Right lobe of liver (tissue), 6 donors: ENCODE measurements at places on chromosomes 3 and 15. TPM values are rescaled to one million over a fixed set of nuclear protein-coding genes. Genes with fewer than 3 reads are reported as not detected.

The ITIH3 gene
- total RNA-seq, result 742 TPM

The ALDH1A3 gene
- 6.8 TPM for total RNA-seq

The ANKDD1A gene
- total RNA-seq, result 0.32 TPM

The CCDC9B gene
- total RNA-seq, result 4.8 TPM

The RBPMS2 gene
- total RNA-seq, result 6.9 TPM

The NPAP1 gene
- total RNA-seq, result 0.02 TPM

The KIF15 gene
- 0.37 TPM for total RNA-seq

The CCR8 gene
- total RNA-seq, result not detected

The C2CD4A gene
- 0.53 TPM for total RNA-seq

DNA sequence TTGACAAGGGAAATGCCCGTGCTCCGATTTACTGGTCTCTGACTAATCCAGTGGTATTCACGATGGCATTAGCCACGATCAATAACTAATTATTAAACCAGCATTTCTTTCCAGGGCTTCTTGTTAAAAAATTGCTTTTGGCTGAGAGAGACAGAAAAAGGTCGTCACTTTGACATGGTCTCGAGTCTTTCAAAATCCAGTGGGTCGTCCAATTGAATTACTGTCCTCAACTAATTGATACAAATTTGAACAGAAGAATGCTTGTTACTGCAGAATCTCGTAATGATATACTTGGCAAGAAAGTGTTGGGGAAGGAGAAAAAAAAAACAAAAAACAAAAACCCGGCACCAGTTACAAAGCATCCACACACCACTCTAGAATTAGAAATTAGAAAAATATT, 318.4 kb downstream of the NR2F2 start:
- DNase-seq, result no peak
- no peak overlapping the region for H3K27ac ChIP-seq
- no peaks in the 10 kb centered on the region for H3K4me1 ChIP-seq
- H3K27me3 ChIP-seq, result no peaks in the 10 kb centered on the region

- DNase-seq, result no peak
- H3K36me3 ChIP-seq, result no peaks in the 10 kb centered on the region
- H3K4me1 ChIP-seq, result no peaks in the 10 kb centered on the region
- H3K27ac ChIP-seq, result no peak overlapping the region
- no peak overlapping the region for H3K4me3 ChIP-seq
- H3K27me3 ChIP-seq, result no peaks in the 10 kb centered on the region
Observed at GRCh38 chr3:31079689-31080088, 185.2 kb upstream of the GADL1 start.

DNA sequence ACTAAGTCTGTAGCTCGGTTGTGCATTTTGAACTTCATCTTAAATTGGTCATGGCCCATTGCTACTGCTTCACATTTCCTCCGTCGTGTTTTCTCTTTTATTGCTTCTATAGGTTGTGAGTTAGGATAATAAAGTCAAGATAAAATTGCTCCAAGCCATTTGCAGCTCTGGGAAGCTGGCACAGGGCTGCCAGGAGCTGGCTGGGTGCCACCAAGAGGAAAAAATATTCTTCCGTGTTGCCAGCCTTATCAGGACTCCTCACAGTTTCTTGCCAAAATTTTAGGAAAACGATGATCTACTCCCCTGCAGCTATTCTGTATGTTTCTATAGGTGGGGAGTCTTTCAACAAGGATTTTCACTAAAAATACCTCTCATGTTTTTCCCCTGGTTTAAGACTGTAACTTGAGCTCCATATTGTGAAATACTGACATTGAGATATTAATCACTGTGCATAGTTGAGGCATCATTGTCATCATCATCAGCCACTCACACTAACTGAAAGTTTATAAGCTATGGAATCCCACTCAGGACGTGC, 55.4 kb upstream of the PIAS1 start:
- H3K27ac ChIP-seq, result no peak overlapping the region
- no peaks in the 10 kb centered on the region for H3K36me3 ChIP-seq
- no peak overlapping the region for H3K4me3 ChIP-seq
- no peak for DNase-seq
- H3K27me3 ChIP-seq, result no peaks in the 10 kb centered on the region
- H3K4me1 ChIP-seq, result no peaks in the 10 kb centered on the region

GRCh38 chr3:174859756-174860155, 622 bp downstream of the NAALADL2 start:
- no peaks in the 10 kb centered on the region for H3K36me3 ChIP-seq
- peak overlapping the region; percentile 34 for H3K4me3 ChIP-seq
- H3K27ac ChIP-seq, result peak overlapping the region; percentile 72
- H3K27me3 ChIP-seq, result no peaks in the 10 kb centered on the region
- peaks cover 23% of the 10 kb centered on the region for H3K4me1 ChIP-seq

GRCh38 chr3:194255252-194256039, 95.7 kb downstream of the CPN2 start:
- H3K36me3 ChIP-seq, result no peaks in the 10 kb centered on the region
- peak; percentile 67 for DNase-seq
- no peaks in the 10 kb centered on the region for H3K27me3 ChIP-seq
- peak overlapping the region; percentile 22 for H3K27ac ChIP-seq
- H3K4me1 ChIP-seq, result no peaks in the 10 kb centered on the region

DNA sequence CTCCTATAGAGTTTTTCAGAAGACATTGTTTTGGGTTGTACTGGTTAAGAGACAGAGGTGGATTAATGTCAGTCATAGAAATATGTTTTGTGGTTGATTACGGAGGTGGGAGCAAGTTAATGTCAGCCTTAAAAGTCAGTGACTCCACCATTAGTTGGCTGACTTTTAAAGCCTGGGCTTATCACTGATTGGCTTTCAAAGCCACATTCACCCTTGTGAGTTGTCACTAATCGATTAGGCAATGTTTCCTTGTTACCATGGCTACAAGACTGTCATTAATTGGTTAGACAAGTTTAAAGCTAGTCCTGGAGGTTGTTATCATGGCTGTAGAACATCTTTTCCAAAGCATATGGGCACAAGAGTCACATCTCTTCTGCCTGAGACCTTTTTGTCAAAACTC, 73.0 kb downstream of the NEO1 start:
- no peak for DNase-seq
- H3K27ac ChIP-seq, result no peak overlapping the region
- H3K4me3 ChIP-seq, result no peak overlapping the region
- H3K36me3 ChIP-seq, result no peaks in the 10 kb centered on the region
- H3K27me3 ChIP-seq, result no peaks in the 10 kb centered on the region
- no peaks in the 10 kb centered on the region for H3K4me1 ChIP-seq

DNA sequence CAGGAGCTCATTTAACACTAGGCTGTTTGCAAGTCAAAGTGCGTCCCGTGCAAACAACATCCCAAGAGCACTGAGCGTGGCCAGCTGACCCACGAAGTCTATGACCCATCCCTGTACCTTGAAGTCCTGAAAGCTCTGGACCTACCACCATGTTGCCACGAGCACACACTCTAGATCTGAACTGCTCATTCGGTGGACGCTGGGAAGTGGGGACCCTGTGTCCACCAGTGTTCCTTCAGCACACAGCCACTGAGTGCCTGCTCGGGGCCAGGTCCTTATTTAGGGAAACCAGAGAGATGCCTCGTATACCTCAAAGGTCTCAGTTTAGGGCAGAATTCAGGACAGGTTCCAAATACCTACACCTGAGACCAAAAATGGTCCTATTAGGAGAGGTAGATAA, 236.9 kb downstream of the XXYLT1 start:
- peak overlapping the region; percentile 12 for H3K27ac ChIP-seq
- no peaks in the 10 kb centered on the region for H3K4me1 ChIP-seq
- H3K4me3 ChIP-seq, result no peak overlapping the region
- no peaks in the 10 kb centered on the region for H3K36me3 ChIP-seq
- DNase-seq, result no peak
- H3K27me3 ChIP-seq, result no peaks in the 10 kb centered on the region

GRCh38 chr3:120858521-120858920, 49.5 kb upstream of the STXBP5L start:
- H3K4me1 ChIP-seq, result no peaks in the 10 kb centered on the region
- no peaks in the 10 kb centered on the region for H3K27me3 ChIP-seq
- no peak for DNase-seq

GRCh38 chr3:170421111-170421641, 2.5 kb downstream of the CLDN11 start:
- no peaks in the 10 kb centered on the region for H3K36me3 ChIP-seq
- DNase-seq, result no peak
- no peak overlapping the region for H3K4me3 ChIP-seq

GRCh38 chr3:188284455-188285212, 130.7 kb downstream of the LPP start:
- H3K27me3 ChIP-seq, result no peaks in the 10 kb centered on the region
- H3K4me1 ChIP-seq, result no peaks in the 10 kb centered on the region
- no peaks in the 10 kb centered on the region for H3K36me3 ChIP-seq
- no peak overlapping the region for H3K4me3 ChIP-seq
- peak overlapping the region; percentile 62 for H3K27ac ChIP-seq

- no peak overlapping the region for H3K27ac ChIP-seq
- H3K36me3 ChIP-seq, result no peaks in the 10 kb centered on the region
- no peaks in the 10 kb centered on the region for H3K4me1 ChIP-seq
- no peak overlapping the region for H3K4me3 ChIP-seq
Observed at GRCh38 chr15:49238342-49238741, 68.3 kb downstream of the GALK2 start.

- DNase-seq, result no peak
- H3K27me3 ChIP-seq, result no peaks in the 10 kb centered on the region
- no peaks in the 10 kb centered on the region for H3K4me1 ChIP-seq
- no peak overlapping the region for H3K4me3 ChIP-seq
- no peaks in the 10 kb centered on the region for H3K36me3 ChIP-seq
- H3K27ac ChIP-seq, result peak overlapping the region; percentile 67
Observed at GRCh38 chr15:57422113-57422754, 45.9 kb downstream of the CGNL1 start.

DNA sequence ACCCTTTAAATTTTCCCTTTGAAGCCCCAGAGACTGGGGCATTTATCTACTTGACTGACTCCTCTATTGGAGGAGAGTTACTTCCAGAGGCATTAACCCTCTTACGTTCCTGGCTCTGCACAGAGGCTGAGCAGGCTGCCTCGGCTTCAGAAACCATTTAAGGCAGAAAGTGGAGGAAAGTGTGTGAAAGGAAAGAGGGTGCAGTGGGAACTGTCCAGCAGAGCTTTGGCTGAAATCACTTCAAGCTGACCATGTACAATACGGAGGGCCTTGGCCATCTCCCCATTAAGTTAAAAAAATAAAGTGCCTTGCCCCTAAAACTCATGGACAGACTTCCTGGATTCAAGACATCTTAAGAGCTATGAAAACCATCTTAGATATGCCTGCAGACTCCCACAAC, 238.7 kb downstream of the SV2B start:
- no peak overlapping the region for H3K4me3 ChIP-seq
- no peaks in the 10 kb centered on the region for H3K27me3 ChIP-seq
- DNase-seq, result no peak
- H3K27ac ChIP-seq, result no peak overlapping the region
- no peaks in the 10 kb centered on the region for H3K4me1 ChIP-seq

- no peaks in the 10 kb centered on the region for H3K4me1 ChIP-seq
- no peak overlapping the region for H3K27ac ChIP-seq
- no peak overlapping the region for H3K4me3 ChIP-seq
- no peaks in the 10 kb centered on the region for H3K27me3 ChIP-seq
- no peaks in the 10 kb centered on the region for H3K36me3 ChIP-seq
Observed at GRCh38 chr3:10524270-10524669, 18.9 kb upstream of the ATP2B2 start.

GRCh38 chr3:52420388-52420787, 24.5 kb downstream of the SEMA3G start:
- H3K27ac ChIP-seq, result no peak overlapping the region
- H3K36me3 ChIP-seq, result no peaks in the 10 kb centered on the region
- H3K27me3 ChIP-seq, result no peaks in the 10 kb centered on the region
- H3K4me3 ChIP-seq, result no peak overlapping the region
- DNase-seq, result no peak

DNA sequence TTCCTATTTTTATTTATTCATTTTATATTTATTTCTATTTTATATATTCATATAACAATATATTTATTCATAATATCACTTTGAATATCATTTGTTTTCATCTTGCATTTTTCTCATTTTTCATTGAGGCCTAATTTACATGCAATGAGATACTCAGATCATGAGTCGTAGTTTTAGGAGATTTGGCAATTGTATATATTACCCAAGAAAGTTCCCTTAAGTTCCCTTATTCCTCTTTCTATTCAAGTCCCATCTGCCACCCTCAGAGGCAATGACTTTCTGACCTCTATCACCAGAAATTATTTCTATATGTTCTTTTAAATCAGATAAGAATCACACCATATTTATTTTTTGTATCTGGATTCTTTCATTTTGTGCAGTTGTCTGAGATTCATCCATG, 329.1 kb upstream of the TPRG1 start:
- H3K4me3 ChIP-seq, result no peak overlapping the region
- no peaks in the 10 kb centered on the region for H3K27me3 ChIP-seq
- H3K4me1 ChIP-seq, result no peaks in the 10 kb centered on the region
- H3K36me3 ChIP-seq, result no peaks in the 10 kb centered on the region
- no peak overlapping the region for H3K27ac ChIP-seq

GRCh38 chr3:14370720-14371572, 31.5 kb upstream of the SLC6A6 start:
- no peak overlapping the region for H3K27ac ChIP-seq
- no peak for DNase-seq
- no peaks in the 10 kb centered on the region for H3K4me1 ChIP-seq
- no peaks in the 10 kb centered on the region for H3K36me3 ChIP-seq
- H3K27me3 ChIP-seq, result no peaks in the 10 kb centered on the region

- no peaks in the 10 kb centered on the region for H3K4me1 ChIP-seq
- H3K36me3 ChIP-seq, result no peaks in the 10 kb centered on the region
- no peak for DNase-seq
- H3K27me3 ChIP-seq, result no peaks in the 10 kb centered on the region
- no peak overlapping the region for H3K27ac ChIP-seq
Observed at GRCh38 chr3:34238407-34238806, 440.0 kb downstream of the PDCD6IP start.

DNA sequence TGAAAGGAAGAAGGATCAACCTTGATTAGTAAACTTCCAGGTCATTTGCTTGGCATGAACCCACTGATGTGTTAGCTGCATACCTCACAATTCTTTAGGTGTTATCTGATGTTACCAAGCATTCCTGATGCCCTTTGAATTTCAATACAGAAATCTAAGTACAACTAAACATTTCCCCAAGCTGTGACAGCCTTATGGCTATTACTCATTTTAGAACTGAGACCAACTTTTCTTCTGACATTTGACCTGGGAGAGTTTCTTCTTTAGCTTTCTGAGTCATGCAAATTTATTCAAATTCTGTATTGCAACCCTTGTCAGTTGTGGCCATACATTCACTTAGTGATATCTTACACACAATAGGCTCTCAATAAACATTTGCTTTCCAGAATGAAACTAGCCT, 124.3 kb downstream of the TIGIT start:
- no peaks in the 10 kb centered on the region for H3K4me1 ChIP-seq
- H3K36me3 ChIP-seq, result no peaks in the 10 kb centered on the region
- H3K27me3 ChIP-seq, result no peaks in the 10 kb centered on the region

DNA sequence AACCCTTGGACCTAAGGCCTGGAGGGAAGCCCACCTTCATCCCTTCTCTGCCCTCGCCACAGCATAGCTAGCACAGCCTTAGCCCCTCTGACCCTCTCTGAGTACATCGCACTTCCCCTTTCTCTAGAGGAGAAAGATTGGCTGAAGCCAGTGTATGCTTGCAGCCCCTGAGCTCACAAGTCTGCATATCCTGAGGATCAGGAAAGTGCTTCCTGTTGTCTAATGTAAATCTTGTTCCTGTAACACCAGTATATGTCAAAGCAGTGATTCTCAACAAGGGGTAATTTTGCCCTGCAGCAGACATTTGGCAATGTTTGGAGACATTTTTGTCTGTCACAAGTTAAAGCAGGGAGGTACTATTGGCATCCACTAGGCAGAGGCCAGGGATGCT, 2.2 kb upstream of the PRKCD start:
- no peak overlapping the region for H3K4me3 ChIP-seq
- H3K4me1 ChIP-seq, result peaks cover 23% of the 10 kb centered on the region
- no peaks in the 10 kb centered on the region for H3K27me3 ChIP-seq
- no peaks in the 10 kb centered on the region for H3K36me3 ChIP-seq
